ENCODE measurements at places on chromosomes 6 and 20. TPM values are rescaled to one million over a fixed set of nuclear protein-coding genes. Genes with fewer than 3 reads are reported as not detected.

GPX6 gene
- polyA plus RNA-seq = not detected

ADAT2 gene
- polyA plus RNA-seq = 10.6 TPM

WFDC10B gene
- not detected for polyA plus RNA-seq

- no peak for DNase-seq
Observed at GRCh38 chr6:167474725-167475124, 149.8 kb downstream of the TTLL2 start.

- DNase-seq = no peak
Observed at GRCh38 chr6:143746202-143747119, 68.7 kb downstream of the PHACTR2 start.

GRCh38 chr6:37608587-37608986 lies 89.1 kb downstream of the MDGA1 start:
- no peak for DNase-seq

- DNase-seq = no peak
Observed at GRCh38 chr20:18055261-18055660, 2.5 kb downstream of the OVOL2 start.

DNA sequence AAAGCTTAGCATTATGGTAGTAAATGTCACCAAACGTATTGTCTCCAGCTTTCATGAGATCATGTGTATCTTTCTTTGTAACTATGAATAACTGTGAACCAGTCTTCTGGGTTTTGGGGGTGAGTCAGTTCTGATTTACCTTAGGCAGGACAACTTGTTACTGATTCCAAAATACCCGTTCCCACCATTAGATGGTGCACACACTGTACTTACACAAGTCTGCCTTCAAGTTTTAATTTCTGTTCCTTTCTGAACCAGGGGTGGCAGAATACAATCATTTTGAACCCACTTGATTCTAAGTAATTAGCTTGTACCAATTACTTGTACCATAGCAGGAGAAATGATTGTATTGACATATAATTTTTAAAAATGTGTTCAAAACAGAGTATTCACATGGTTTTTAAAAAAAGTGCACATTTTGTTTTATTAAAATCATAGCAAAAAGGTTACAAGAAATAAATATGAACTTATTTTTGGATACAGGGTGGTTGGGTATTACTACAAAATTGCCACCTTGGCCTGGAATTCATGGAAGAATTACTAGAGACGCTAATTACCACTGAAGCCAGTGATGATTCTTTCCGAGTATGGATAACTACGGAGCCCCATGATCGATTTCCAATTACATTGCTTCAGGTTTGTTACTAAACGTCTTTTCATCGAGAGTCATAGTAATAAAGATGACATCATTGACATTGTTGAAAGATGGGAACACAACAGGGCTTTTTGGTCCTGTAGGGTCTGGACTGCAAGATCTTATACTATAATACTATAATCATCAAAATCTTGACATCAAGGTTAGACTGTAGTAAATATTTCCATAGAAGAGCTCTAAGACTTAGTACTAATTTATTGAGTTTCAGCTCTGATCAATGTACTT lies 75.2 kb upstream of the GLP1R start:
- DNase-seq = peak; percentile 35

- DNase-seq = no peak
Observed at GRCh38 chr6:132929141-132929540, 114.8 kb downstream of the RPS12 start.

- no peak for DNase-seq
Observed at GRCh38 chr20:3090565-3090964, 6.0 kb upstream of the AVP start.

DNA sequence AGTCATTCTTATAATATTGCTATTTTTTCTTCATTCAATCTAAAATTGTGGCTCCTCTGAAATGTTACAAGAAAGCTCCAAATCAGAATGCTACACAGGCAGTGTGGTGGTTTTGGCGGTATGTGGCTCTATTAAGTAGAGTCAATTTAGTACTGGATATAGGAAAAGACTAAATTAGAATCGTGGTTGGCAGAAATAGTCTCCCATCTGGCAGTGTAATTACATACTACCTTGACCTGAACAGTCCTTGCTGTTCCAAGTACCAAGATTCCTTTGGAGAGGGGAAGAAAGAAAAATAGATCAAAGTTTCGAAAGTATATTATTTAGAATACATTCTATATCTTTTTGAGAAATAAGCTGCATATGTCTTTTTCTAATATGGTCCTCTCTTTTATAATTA lies 78.2 kb downstream of the C6orf118 start:
- no peak for DNase-seq

- DNase-seq = peak; percentile 100
Observed at GRCh38 chr6:20401205-20402091, at the start of gene E2F3. Gene E2F3, plus strand, starts transcription at chr6:20401879. Its CDS starts 354 bp downstream, at chr6:20402233.

DNA sequence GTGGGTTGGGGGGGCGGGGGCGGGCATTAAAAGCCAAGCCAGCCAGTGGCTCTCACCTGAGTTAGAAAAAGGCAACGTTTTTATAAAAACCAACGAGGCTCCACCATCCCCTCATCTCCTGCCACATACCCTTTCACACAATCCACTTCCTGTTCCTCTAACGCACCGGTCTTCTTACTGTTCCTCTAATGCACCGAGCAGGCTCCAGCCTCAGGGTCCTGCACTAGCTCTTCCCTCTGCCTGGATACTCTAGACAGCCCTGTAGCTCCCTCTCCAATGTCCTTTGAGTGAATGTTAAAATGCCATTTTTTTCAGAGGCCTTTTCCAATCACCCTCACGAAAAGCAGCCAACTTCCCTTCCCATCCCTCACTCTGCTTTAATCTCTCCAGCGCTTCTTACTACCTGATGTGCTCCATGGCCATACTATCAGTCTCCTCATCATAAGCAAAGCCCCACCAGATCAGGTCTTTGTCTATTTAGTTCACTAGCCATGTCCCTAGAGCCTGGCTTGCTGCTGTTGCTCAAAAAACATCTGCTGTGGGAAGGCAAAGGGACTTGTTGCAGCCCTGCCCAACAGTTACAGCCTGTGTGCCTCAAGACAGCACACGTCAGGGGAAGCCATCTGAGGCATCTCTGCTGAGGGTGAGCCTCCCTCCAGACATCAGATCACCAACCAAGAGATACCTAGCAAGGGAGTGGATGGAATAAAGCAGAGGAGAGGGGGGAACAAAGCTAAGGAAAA lies 3.9 kb downstream of the FKBP1A start:
- DNase-seq = no peak

- DNase-seq = no peak
Observed at GRCh38 chr6:3882431-3882830, 33.3 kb downstream of the FAM50B start.
